ENCODE measurements at places on chromosomes 11 and 22.

- no peak for DNase-seq
These were observed 37.3 kb upstream of the XBP1 start for GRCh38 chr22:28837640-28838039.

DNA sequence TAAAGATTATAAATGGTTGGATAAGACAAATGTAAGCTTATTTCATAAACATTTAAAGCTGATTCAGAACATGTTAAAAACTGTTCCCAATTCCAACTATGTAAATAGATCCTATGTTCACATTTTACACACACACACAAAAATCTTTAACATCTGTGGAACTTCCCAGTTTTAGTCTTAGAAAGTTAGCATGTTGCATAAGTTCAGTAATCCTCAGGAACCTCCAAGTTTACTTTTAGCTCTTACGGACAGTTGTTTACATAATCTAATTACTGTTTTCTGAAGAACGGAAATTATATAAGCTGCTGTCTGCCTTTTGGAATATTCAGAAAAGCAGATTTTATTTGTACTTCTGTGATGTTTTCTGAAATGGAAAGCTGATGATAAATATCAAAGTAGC lies 53.3 kb downstream of the PANX1 start:
- DNase-seq = no peak

- DNase-seq = no peak
These were observed 48.4 kb downstream of the CSTPP1 start for GRCh38 chr11:46984987-46985386.

DNA sequence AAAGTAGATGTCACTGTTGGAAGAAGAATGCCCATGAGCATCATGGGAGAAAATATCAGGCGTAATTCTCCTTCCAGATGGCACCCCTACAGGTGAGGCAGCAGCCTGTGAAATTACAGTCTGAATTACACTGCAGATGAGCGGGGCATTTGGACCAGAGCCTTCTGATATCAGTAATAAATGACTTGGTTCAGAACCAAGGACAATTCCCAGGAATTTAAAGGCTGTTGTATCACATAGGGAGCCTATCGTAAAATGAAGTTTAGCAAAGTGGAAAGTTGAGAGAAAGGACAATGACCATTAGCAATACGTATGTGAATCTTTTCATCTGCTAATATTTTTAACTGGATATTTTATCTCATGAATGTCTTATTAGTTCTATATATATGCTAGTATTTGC lies 61.3 kb downstream of the PRMT3 start:
- no peak for DNase-seq

- DNase-seq = no peak
These were observed 101.6 kb downstream of the CCDC81 start for GRCh38 chr11:86476109-86476861.

GRCh38 chr22:21000207-21000986 lies 1.5 kb downstream of the THAP7 start:
- no peak for DNase-seq

GRCh38 chr11:26994631-26995095 lies 751 bp downstream of the FIBIN start:
- no peak for DNase-seq

DNA sequence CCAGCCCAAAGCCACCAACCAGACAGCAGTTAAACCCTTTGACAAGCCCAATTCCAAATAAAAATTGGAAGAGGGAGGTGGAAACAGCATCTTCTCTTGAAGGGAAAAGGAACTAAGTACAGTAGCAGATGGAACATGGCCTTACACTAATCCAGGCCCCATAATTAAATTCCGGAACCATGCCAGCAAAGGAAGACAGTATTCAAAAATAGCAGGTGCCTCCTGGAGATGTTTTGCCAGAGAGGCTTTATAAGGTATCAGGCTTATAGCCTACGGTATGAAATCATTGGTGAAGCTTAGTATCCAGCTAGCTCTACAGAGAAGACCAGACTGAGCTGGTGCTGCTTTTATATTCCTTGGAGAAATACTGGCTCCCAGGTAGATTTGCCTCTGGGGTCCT lies 344.1 kb upstream of the API5 start:
- DNase-seq = no peak

DNA sequence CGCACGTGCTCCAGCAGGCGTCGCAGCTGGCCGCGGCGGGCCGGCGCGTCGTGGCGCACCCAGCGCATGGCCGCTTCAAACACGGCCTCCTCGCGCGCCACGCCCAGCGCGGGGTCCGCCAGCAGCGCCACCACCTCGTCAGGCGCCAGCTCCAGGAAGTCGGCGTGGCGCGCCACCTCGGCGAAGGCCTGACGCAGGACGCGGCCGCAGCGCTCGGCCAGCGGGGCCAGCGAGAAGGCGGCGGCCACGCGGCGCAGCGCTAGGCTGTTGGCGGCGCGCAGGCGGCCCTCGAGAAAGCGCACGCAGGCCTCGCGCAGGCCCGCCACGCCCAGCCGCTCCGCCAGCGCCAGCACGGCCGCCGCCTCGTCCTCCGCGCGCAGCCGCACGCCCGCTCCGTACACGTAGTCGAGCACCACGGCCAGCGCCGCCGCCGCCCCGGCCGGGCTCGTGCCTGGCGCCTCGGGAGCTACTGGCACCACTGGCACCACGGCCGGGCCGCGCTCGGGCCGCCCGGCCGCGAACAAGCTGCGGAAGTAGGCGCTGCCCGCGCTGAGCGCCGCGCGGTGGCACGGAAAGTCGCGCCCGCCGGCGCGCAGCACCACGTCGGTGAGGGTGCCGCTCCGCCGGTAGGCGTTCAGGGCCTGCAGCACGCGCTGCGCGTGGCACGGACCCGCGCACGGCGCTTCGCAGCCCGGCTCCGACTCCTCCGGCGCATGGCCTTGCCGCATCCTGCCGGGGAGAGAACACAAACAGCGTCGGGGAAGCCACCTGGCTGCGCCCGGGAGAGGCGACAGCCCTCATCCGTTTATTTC lies 2.9 kb downstream of the KLHL35 start:
- DNase-seq = no peak

- no peak for DNase-seq
These were observed 782.9 kb upstream of the API5 start for GRCh38 chr11:42528911-42529310.

GRCh38 chr11:75273411-75274391 lies 33.1 kb downstream of the TPBGL start:
- no peak for DNase-seq

DNA sequence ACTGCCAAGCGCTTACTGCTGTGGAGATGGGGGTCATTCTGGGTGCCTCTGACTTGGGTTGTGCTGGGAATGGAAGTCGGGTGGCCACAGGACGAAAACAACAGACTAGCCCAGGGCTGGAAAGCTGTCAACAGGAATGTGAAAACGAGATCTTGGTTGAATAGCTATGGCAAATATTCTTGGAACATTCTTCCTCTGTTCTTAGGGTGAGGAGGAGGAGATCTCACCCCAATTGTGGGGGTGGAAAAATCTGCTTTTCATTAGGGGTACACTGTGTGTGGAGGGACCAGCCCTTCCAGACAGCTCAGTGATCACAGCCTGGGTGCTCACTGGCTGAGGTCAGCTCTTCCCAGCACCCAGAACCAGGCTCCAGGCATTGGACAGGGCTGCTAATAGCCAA lies 52.0 kb upstream of the PRSS23 start:
- no peak for DNase-seq

DNA sequence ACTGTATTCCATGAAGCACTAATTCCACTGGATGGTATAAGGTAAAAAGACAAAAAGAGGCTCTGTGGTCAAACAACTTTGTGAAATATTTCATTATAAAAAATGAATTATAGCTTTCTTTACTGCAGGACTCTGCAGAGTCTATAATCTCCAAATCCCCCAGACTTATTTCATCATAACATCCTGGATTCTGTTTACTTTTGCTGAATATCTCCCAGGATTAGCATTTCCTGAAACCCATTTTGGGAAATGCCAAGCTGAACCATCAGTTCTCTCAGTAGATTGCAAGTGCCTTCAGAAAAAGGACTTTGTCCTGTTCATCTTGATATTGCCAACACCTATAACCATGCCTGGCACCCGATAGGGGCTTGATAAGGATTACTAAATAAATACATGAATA lies 7.9 kb downstream of the PAMR1 start:
- no peak for DNase-seq

DNA sequence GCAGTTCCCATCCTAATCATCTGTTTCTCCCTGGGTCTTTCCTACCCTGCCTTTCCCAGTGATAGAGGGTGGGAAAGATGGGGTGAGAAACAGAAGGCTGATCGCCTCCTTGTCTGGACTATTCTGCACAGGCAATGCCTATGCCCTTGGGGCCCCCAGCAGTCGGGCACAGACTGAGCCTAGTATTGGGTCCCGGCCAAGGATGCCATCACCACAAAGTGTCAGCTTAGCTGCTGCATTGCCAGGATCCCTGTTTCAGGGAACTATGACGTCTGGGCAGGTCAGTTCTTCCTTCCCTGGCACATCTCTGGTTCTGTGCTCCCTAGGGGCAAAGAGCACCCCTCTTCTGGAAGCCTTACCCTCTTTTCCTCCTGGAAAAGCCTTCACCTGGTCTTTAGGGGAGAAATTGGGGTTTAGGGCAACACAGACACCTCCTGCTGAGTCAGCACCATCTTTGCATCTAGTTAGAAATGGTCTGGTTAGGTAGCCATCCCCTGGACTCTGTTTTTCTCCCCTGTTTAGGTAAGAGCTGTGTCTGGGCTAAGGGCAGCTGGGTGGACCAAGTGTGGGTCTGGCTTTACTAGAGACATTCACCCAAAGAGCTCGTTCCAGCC lies 2.1 kb downstream of the ADAMTS8 start:
- no peak for DNase-seq

DNA sequence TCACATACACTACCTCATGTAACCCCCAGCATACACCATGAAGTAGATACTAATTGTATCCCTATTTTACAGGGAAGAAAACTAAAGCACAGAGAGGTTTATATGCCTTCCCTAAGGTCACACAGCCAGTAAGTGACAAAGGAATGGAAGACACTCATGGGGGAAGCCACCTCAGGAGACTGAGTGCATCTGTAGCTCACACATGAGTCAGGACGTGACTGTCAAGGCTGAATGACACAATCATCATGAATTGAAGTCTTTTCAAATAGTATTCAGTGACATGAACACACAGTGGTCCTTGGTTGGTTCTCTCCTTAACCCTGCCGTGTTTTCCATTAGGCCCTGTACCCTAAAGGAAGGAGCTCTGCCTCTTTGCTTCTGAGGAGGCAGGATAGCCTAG lies 463.0 kb downstream of the NTM start:
- DNase-seq = no peak

DNA sequence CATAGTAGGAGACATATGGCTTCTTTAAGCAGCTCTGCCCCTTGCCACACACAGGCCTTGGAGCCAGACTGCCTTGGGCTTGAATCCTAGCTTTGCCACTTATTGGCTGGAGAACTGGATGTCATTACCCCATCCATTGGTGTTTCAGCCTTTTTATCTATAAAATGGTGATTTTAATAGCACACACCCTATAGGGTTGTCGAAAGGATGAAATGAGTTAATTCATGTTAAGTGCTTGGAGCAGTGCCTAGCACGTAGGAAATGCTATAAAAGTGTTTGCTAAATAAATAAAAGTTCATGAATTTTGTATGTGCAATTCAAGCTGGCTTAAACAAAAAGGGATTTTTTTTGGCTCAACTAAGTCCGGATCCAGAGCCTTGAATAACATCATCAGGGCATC lies 120.7 kb downstream of the TIMP3 start:
- DNase-seq = no peak

DNA sequence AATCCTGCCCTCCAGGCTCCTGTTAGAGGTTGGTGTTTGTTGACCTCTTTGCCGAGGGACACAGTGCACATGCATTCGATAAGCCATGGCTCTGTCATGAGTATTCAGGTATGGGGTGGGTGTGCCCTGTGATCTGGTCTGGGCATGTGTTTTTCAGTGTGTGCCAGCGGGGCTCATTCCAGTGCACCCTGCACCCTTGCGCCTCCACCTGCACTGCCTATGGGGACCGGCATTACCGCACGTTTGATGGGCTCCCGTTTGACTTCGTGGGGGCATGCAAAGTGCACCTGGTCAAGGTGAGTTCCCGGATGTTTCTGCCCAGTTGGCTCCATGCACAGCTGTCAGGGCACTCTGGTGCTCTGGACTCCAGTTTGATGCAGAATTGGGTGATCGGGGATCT lies 44.2 kb downstream of the OTOG start:
- DNase-seq = no peak
